Stromal cell of bone marrow (primary cell): ENCODE measurements at places on chromosomes 5 and 9.

DNA sequence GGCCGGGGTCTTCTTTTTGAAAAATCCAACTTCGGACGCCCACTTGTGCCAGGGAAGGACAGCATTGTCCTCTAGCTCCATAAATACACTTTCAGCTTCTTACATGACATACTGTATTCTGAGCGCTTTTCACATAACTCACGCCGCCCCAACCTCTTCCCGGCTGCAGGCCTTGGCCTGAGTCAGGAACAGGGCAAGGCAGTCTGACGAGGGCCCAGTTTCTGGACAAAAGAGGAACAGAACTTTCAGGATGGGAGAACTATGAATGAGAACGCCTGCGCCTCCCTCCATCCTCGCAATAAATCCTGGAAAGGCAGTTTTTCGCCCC lies 650 bp downstream of the DCTN4 start:
- DNase-seq = no peak

DNA sequence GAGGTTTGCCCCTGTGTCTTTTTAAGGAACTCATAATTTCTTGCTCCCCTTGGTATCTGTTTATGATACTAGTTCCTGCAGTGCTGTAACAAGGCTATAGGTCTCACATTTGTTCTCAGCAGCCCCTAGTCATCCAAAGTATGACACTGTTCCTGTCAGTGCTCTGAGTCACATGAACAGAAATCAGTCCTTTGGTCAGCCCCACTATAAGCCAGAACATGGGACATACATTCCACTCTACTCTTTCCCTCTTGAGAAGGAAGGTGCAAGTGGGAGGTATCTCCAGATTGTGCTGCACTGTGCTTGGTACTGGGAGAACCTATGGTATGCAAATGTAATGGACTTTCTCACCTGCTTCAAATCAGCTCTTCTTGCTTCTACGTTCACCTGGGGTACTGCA lies 87.0 kb downstream of the IARS1 start:
- DNase-seq = no peak

- DNase-seq = no peak
Observed at GRCh38 chr9:98272083-98272482, 16.6 kb upstream of the TBC1D2 start.

DNA sequence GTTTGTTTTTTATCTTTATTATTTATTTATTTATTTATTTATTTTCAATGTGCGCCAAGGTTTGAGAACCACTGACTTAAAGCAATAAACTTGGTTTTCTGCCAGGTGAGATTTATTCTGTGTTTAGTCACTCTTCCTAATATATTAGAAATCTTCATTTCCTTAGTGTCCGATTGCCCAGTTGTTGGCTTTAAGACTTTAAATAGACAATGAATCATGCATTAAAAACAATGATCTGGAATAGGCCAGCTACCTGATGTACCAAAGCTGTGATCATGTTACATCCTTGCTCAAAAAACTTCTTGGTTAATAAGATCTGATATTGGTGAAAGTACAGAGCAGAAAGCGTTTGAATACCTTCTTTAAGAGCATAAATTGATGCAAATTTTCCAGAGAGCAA lies 52.1 kb upstream of the ERBIN start:
- no peak for DNase-seq

GRCh38 chr9:34659592-34660253 lies 2.7 kb downstream of the CCL27 start:
- DNase-seq = no peak

DNA sequence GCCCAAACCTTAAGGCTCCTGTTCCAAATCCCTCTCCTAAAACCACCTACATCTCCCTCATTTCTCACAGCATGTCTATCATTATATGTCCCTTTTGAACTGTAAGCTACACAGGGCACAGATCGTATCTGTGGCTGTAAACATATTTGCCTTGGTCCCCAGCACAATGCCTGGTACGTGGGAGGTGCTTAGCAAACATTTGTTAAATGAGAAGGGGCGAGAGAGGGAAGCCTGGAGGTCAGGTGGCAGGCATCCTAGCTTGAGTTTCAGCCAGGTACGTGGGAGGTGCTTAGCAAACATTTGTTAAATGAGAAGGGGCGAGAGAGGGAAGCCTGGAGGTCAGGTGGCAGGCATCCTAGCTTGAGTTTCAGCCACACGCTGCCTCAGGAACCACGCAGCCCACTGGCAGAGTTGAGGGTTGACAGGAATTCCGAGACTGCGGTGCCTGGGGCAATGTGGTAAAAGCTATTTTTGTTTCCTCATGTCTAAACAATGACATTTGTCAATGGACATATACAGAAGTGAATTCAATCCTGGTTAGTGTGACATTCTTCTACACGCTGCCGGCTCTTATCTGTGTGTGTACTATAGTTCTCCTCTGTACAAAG lies 113.6 kb downstream of the EFNA5 start:
- no peak for DNase-seq

DNA sequence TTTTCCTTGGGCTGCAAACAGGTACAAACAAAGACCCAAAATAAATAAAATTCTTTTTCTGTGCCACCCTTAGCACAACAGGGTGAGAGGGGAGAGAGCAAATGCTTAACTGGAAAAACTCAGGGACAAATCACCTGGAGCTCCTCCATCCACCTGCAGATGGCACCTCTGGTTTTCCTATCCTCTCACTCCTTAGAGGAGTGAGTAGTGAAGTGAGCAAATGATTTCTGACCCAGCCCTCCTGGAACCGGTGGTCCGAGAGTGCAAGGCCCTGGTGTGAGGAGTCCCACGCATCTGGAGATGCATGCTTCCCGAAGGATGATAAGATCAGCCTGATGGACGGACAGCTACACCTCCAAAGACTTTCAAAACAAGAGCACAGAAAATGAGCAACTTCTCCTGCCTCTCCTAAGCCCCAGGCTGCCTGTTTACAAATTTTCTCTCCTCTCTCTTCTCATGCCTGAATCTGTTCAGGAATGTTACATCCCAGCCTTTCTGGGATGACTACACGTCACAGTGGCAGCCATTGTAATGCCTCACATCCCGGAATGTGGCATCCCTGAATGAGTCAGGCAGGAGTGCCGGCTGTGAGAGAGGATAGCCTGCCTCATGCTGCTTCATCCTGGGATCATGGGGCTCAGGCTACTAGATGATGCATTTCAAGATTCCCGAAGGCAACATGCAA lies 86.4 kb downstream of the ADRB2 start:
- peak; percentile 93 for DNase-seq

- DNase-seq = no peak
Observed at GRCh38 chr9:36736648-36737047, 164.0 kb downstream of the MELK start.

DNA sequence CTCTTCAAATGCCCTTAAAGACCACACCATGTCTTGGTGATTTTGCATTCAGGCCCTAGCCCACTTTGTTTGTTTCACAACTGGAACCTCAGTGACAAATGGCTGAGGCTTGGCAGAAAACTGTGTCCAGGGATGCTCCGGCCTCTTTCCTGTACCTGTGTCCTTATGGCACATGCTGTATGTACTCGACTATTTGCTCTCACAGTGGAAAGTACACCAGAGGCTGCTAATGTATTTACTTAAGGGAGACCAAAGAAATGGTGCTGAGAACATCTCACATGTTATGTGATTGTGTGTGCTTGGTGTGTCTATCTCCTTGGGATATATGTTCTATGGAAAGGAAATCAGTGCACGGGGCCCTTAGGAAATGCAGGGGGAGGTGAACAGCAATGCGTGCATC lies 263.3 kb downstream of the GADD45G start:
- no peak for DNase-seq

DNA sequence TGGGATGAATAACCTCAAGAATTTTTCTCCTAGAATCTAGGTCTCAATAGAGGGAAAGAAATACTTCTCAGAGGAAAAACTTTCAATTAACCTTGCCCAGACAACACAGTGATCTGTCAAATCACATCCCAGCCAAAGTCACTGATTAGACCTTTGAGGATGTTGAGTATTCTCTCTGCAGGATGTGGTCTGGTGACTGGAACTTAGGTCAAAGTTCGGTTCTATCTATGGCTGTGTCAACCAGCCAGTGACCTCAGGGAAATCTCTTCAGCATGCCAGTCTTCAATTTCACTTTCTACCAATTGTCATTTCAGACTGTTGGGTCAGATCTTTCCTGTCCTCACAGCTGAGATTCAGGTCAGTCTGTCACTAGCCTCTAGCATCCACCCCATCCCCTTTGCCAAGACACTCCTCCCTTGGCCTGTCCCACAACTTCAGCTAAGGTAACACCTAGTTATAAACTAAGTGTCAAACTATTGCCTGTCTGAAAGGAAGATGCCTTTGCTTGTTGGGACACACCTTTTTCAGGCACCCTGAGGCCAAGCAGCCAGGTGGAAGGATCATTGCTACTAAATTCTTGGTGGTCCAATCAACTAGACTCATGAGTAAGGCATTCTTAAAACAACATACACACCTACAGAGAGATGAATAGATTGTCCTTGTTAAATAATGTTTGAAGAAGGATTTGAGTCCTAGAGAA lies 156.3 kb upstream of the FST start:
- DNase-seq = no peak

DNA sequence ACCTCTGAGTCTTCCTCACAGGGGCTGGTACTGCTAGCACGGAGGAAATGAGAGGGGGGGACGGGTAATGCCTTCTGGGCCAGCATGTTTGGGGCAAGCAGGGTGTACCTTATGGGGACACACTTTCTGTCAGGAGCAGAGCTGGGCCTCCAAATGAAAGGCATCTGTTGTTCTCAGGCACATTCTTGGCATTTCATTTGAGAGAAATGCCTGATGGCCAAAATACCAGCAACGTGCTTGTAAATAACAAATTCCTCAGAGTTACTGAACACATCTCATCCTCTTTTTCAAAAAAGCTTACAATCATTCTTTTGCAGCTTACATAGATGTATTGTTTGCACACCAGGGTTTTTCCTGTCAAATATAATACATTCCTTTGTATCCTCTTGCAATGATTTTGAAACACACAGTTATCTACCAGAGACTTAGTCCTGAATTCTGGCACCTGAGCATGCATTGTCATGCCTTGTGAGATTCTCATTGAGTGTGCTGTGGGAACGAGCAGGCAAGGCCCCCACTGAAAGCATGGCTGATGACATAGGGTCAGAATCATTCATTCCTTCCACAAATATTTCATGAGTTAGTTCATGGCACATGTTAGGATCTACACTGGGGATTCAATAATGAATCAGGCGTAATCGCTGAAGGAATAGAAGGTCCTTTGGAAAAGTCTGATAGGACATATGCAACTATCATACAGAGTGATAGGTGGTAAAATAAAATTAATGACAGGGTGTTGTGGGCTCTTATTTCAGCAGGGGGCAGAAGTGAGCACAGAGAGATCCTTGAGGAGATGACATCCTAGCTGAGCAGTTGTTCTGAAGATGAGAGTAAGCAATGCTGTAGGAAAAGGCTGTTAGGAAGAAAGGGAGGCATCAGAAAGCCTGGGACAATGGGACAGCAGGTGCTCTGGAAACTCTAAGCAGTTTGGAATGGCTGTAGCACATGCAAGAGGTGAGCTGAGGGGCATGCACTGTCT lies 260.9 kb upstream of the TUT7 start:
- DNase-seq = no peak

GRCh38 chr9:33722359-33722675 lies 73.0 kb upstream of the PRSS3 start:
- no peak for DNase-seq

DNA sequence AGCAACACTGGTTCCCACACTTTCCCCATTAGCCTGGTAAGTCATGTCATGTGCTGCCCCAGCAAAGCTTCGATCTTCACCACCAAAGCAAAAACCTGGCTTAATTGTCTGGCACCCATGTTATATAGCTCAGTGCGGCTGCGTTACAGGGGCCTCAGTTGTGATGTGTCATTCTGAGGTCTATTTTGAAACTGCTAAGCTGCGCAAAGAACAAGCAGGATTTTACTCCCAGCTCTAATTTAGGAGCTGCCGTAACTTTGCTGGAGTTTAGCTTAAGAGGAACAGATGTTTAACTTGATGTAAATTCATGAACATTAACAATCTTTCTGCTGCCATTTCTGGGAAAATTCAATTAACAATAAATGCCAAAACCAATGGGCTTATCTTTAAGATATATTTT lies 274.1 kb downstream of the HSPA4 start:
- no peak for DNase-seq

DNA sequence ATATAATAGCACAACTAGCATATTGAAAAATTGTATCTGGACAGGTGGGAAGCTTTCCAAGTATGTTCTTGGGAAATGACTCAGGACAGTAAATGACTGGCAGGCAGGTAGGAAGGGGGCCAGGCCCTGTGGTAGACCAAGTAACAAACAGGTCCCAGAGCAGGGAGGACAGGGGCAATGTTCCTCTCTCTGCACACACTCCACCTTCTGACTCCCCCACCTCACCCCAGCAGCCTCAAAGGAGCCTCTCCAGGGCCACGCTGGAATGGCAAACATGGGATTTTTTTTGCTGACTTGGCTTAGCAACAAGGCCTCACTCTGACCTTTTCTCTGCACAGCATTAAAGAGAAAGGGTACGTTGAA lies 31.1 kb upstream of the IQGAP2 start:
- DNase-seq = no peak

- DNase-seq = no peak
Observed at GRCh38 chr5:78003450-78003849, 227.3 kb upstream of the TBCA start.

DNA sequence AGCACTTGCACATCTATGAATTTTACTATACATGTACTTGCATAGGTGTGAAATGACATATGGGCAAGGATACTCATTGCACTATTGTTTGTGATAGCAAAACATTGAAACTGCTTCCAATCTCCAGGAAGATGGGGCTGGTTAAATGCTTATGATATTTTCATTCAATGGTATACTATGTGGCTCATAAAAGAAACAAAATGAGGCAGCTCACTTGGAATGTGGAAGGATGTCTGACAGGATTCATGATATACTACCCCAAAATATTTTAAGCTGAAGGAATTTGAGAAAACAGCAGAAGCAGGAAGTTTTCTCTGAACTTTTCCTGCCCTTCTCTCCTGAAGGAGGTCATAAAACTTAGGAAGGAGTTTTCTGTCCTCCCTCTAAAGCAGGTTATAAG lies 99.6 kb upstream of the CAST start:
- DNase-seq = peak; percentile 31

DNA sequence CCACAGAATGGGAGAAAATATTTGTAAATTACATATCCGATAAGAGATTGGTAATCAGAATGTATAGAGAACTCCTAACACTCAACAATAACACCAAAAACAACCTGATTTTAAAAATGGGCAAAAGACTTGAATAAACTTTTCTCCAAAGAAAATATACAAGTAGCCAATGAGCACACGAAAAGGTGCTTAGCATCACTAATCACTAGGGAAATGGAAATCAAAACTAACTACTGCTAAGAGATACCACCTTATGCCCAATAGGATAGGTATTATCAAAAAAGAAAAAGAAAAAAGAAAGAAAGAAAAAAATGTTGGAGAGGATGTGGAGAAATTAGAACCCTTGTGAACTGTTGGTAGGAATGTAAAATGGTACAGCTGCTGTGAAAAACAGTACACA lies 212.1 kb downstream of the TLR4 start:
- no peak for DNase-seq

DNA sequence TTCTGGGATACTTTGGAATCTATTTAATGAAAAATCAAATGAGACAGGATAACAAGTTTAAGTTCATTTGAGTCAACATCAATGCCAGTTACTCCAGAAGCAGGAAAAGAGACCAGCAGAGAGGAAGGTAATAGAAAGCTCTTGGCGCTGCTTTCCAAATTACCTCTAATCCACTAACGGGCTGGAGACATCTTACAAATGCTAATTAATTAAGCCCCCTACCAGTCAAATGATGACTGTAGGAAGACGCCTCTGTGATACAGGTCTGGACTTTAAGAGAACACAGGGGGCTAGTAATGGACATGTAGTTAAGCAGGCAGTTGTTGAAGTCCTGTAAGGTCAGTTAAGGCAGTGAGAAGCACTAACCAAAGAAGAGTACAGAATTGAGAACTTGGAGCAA lies 65.3 kb upstream of the HTR4 start:
- DNase-seq = no peak

- DNase-seq = no peak
Observed at GRCh38 chr5:13278148-13278547, 666.3 kb downstream of the DNAH5 start.
